ENCODE measurements at places on chromosomes 1 and 21.

DNA sequence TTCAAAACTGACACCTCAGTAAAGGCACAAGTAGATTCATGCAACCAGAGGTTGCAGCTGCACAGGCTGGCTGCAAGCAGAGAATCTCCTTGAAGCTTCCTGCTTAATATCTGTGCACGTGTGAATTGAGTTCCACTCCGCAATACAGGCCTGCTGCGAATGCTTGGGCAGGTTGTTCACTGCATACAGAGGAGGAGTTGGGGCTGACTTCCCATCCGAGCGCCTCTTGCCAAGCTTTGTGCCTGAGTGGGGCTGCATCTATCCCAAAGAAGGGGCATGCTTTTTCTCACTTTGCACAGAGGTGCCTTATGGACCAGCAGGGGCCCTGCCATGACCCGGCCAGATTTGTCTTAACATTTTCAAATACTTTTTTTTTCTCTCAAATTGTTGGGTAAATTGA is 17.9 kb upstream of the PADI1 start:
- no peak for DNase-seq

DNA sequence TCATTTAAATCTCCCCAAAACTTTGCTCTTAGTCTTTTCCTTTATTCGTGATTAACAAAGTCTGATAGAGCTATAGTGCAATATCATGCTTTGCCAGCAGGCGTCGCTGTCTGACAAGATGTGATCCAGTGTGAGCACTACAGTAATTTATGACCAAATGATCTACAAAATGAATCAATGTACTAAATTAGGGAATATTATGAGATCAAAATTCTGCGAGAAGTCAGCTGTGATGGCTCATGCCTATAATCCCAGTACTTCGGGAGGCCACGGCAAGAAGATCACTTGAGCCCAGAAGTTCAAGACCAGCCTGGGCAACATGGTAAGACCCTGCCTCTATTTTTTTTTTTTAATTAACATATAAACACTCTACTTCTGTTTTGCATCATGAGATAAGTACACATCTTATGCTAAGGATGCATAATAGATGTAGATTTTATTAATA is 3.6 kb upstream of the SPSB1 start:
- DNase-seq, result peak; percentile 71

DNA sequence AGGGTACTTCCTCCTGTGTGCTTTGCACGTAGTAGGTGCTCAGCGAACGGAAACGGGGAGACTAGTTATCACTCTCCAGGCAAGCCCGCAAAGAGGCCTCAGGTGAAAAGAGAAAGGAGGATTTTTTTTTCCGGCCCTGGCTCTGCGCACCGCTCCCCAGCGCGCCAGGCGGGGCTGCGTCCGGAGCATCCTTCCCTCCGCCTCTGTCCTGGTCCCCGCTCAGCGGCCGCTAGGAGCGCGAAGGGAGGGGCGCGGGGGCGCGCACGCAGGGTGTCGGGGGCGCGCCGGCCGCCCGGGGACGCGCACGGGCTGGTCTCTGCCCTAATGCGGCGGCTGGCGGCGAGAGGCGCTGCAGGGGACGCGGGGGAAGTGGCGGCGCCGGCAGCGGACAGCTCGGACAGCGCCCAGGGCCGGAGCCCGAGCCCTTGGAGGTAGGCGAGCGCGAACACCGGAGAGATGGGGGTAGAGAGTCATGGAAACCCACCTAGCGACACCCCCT is 42.3 kb upstream of the NFASC start:
- no peak for DNase-seq

DNA sequence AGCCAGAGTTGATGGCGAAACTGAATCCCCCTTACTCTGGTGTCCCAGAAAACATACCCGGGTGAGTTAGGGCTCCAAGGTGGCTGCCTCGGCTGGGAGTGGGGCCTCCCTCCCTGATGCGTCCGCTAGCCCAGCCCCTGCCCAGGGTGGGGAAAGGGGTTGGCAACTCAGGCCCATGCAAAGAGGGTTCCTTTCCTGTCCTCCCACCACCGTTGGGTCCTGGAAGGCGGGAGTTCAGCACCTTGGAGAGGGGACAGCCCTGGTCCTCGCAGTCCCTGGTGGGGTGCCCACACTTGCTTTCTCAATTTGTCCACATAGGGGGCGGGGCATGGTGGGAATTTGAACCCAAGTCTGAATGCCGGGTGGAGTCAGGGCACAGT is 6.1 kb downstream of the SRM start:
- DNase-seq, result no peak

GRCh38 chr21:33401630-33401992 is 1.6 kb upstream of the IFNGR2 start:
- DNase-seq, result no peak

DNA sequence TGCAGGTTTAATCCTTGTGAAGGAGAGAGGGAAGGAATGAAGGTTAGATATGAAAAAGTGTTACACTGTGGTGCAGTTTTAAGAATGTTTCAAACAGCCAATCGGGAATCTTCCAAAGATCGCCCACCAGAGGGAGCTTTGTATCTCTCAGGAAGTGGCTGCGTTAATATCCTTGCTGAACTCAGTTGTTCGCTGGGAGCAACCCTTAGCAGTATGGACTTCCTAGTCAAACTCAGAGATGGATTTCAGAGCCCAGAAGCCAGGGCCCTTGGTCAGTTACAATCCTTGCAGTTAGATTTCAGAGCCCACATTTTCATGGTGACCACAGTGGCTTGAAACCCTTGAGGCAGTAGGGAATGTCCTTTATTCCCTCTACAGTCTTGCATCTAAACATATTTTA is 136.2 kb downstream of the NTNG1 start:
- no peak for DNase-seq

- no peak for DNase-seq
These were observed 93.2 kb downstream of the CTH start for GRCh38 chr1:70504176-70504820.

GRCh38 chr1:89064632-89065031 is 376 bp downstream of the GBP1 start:
- DNase-seq, result no peak

GRCh38 chr1:218521414-218522169 is 176.5 kb downstream of the TGFB2 start:
- DNase-seq, result no peak

DNA sequence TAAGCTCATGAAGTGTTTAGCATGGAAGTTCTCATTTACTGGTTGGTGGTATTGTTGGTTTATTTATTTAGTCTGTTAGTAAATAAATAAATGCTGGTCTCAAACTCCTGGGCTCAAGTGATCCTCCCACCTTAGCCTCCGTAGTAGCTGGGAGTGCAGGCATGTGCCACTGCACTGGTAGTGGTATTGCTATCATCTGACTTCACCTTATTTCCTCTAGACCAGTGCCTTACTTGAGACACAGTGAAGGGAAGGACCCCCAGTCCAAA is 1.4 kb upstream of the SLC2A1 start:
- DNase-seq, result no peak

GRCh38 chr1:230030122-230030821 is 36.8 kb upstream of the GALNT2 start:
- no peak for DNase-seq

DNA sequence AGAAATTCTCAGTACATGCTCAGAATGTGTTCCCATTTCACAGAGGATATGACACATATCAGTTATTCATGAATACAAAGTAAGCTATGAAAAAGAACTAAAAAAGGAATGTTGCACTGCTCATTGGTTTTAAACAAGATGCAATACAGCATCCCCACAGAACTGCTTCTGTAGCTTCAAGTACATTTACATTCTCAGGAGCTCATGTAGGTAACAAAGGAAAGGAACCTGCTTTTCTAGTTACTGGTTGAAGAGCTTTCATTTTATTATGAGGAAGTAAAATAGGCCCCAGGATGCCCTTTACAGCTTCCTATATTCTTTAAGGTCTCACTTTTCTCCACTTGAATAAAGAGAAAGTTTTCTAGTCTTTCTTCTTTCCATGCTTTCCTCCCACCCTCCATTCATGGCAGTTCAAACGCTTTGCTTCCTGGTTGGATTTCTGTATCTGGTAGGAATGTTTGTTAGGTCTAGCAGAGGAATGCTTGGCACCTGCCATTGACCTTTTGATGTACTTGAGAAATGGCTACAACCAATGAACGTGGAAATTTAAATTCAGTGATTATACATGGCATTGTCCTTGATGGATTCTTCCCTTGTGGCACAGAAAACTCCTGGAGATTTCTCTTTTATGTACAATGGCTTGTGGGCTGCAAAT is 27.1 kb upstream of the KCNK2 start:
- no peak for DNase-seq

DNA sequence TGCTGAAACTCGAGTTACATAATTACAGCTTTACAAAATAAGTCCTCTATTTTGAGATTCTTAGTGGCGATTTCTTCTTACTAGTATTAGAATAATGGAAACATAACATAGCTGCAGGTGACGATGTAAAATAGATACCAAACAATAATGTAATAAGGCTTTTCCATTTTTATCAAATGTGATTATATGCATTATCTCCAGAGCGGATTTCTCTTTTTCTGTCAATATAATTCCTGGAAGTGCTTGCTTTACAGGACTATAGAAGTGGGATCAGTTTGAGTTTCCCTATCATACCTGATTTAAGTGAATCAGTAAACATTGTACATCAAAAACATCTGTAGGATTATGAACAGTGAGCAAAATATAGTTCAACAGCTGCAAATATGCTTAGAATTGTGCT is 442.5 kb downstream of the NEGR1 start:
- DNase-seq, result no peak

DNA sequence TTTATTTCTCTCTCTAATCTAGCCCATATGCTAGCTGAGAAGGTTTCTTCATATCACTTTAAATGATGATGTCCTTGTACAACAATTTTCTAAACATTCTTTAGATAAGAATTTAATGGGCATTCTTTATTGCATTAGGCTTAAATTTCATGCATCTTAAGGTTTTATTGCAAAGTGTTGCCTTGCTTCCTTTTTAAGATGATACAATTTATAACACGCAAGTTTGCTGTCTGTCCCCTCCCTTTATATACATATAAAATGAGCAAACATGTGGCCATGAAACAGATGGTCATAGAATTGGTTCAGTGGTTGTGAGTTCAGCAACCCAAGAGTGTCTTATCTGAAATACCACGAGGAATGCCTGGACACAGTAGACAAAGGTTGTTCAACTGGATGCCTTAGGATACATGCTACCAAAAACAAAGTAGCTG is 12.1 kb downstream of the NBPF3 start:
- DNase-seq, result no peak

DNA sequence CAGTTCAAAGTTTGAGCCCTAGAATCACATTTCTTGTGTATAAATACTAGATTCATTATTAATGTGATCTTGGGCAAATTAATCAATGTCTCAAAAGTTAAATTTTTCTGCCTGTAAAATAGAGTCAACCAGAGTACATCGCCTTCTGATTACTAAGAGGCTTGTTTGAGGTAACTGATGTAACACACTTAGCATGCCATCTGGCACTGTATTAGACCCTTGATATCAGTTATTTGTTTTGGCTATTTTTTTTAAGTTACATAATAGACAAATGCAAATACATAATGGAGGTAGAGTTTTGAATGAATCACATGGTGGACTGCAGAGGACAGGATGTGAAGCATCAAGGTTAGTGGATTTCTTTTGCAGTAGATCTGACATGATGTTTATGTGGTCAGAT is 298.4 kb downstream of the ADGRL2 start:
- DNase-seq, result no peak

DNA sequence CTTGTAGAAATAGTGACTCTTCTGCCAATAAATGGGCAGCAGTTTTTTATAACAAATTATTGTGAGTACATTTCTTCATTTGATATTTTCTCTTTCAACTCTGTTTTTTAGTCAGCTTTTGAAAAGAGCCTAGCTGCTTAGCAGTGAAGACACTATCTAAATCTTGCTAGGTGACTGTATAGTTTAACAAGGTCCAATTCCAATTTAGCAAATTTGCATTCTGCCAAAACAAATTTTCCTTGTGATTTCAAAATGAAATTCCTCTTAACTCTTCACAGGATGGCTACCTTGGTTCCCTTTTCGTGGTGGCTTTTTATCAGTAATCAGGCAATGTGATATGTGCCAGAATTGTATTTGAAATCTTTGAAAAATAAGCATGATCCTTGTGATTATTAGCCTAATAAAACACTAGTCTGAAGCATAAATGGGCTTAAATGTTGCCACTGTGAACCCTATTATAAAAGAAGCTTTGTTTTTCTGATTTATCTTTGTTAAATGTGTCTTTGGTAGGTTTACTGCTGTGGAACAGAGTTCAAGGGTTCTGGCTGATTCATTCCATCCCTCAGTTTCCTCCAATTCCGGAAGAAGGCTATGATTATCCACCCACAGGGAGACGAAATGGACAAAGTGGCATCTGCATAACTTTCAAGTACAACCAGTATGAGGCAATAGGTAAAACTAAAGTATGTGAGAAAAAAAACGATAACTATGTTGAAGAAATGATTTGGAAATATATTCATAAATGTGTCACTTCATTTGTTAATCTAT is 12.2 kb downstream of the DNASE2B start:
- DNase-seq, result no peak

DNA sequence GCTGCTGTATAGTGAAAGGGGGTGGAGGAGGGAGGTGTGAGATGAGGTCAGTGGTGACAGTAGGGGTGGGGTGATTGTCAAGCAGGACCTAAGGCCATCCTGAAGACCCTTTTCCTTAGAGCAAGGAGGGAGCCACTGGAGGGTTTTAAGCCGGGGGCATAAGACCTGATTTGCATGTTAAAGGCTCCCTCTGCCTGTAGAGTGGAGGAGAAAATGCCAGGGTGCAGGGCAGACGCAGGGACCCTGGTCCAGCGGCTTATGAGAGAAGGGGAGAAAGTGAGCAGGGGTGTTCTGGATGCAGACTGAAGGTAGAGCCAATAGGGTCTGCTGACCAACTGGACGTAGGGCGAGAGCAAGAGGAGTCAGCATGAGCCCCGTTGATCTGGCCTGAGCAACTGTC is 154.1 kb downstream of the TRABD2B start:
- DNase-seq, result no peak

DNA sequence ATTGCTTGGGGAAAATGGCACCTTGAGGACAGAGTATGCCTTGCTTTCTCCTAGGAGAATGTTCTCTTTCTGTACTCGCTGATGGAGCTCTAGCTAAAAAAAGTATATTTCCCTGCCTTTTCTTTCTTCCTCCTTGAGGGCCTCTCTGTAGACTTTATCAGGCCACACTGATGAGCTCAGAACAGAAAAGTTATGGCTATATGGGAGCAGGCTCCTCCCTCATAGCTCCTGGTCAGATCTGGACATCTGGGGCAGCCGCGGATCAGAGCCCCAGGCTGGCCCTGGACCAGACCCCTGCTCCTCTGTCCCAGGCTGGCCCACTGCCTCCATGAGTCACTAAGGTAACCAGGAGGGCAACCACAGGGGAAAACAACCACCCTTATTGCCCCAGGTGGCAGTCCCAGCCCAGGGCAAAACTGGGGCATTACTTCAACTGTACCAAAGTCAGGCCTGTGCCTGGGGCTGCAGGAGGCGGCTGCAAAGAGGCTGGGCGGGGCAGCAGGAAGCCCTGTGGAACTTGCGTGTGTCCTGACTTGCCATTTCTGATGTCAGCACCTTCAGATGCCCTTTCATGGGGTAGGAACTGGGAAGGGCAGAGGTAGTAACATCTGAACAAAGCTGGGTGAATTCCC is 26.3 kb upstream of the ZNF648 start:
- DNase-seq, result no peak

Measured in activated T-helper 1 cell treated with Interleukin-2 at 50 U/mL for 16 hours (primary cell).